ENCODE measurements at places on chromosomes 13 and 19.

DNA sequence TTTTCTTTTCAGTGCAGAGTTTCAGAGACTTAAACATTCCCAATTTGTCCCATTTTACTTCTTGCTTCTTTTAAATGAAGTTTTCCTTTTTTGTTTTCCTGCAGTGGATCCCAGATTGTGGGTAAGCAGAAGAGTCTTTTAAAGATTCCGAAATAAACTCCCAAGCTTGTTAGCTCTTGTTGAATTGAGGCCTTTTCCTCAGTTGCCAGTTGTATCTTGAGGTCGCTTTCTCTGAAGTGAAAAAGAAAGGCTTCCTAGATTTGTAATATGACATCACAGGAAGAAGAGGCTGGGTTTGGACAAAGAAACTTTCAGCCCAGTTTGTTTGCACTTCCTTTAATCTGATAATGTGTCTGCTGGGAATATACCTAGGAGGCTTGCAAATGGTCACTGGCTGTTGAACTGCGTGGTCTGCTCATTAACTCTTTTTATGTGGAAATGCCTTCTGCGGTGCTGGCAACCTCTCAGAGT, at the start of gene LPAR6:
Gene LPAR6, minus strand, starts transcription at position 233 of the 471 bp plus-strand sequence. CDS start 690 bp downstream, outside the sequence.
- DNase-seq: no peak

DNA sequence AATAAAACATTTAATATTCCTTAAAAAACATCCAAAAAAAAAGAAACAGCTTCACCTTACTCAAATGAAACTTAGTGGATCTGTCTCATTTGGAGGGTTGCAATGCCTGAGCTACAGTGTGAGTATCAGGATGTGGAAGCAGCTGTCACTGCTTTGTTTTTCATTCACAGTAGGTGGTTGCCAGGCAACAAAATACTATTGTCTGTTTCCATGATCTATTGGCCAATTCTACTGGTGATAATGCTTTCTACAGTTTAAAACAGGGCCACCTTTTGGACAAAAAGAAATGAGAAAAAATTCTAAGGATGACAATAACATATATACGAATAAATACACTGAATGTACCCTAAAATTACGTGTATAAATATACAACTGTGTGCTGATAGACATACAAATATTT, 3.0 kb downstream of the ENOX1 start:
- DNase-seq: no peak

DNA sequence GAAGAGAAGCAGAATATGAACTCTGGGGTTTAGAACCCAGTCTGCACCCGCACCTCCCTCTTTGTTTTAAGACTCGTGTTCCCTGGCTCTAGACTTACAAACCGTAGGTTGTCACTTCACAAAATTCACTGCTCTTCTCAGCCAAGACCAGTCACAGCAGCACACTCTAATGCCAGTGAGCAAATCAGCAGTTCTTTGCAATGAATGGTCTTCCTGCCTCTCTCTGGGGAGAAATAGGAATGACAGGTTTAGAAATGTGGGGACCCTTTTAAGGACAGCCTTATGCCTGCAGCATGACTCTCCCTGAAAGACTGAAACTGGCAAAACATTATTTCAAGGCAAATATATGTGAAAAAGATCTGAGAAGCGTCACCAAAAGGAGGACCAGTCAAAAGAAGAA, 156.9 kb downstream of the KCTD15 start:
- no peak for DNase-seq

DNA sequence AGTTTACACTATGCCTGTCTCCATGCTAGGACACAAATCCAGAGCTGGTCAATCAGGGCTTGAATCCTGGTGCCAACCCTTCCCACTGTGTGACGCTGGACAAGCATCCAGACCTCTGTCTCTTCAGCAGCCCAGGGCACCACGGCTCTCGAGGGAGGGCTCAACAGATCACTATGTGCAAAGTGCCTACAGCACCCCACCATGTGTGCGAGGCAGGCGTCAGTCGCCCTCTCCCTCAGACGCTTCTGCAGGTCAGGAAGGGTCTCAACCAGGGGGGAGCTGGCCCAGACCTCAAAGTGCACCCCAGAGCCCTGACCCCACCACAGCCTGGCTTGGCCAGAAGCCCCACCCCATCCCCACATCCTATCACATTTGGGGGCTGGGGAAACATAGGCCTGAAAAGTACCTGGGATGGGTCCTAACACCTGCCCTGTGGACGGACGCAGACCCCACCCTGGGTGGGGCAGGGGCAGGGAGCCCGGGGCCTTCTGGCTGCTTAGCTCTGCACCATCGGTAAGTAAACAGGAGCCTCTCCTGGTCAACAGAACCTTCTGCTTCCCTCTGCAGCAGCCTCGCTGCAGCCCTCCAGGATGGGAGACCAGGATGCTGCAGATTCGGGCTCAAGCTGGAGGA, 2.9 kb upstream of the C2CD4C start:
- no peak for DNase-seq

DNA sequence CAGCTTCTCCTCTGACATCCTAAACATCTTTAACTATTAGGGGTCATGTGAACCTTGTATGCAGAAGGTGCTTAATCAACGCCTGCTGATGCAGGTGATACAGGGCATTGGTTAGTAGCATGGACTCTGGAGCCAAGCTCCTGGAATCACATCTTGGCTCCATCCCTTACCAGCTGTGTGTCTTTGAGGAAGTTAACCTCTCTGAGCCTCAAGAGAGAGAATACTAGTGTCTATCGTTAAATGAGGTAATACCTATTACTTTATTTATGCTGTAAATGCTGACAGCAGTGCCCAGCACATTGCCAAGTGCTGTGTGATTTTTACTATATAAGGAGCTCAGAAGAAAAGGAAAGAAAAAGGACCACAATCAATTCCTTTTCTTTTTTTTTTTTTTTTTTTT, 11.2 kb upstream of the SELENOW start:
- no peak for DNase-seq

GRCh38 chr13:85303630-85304029, 495.6 kb downstream of the SLITRK6 start:
- DNase-seq: no peak

GRCh38 chr13:112456138-112457056, 80.2 kb downstream of the SPACA7 start:
- no peak for DNase-seq

DNA sequence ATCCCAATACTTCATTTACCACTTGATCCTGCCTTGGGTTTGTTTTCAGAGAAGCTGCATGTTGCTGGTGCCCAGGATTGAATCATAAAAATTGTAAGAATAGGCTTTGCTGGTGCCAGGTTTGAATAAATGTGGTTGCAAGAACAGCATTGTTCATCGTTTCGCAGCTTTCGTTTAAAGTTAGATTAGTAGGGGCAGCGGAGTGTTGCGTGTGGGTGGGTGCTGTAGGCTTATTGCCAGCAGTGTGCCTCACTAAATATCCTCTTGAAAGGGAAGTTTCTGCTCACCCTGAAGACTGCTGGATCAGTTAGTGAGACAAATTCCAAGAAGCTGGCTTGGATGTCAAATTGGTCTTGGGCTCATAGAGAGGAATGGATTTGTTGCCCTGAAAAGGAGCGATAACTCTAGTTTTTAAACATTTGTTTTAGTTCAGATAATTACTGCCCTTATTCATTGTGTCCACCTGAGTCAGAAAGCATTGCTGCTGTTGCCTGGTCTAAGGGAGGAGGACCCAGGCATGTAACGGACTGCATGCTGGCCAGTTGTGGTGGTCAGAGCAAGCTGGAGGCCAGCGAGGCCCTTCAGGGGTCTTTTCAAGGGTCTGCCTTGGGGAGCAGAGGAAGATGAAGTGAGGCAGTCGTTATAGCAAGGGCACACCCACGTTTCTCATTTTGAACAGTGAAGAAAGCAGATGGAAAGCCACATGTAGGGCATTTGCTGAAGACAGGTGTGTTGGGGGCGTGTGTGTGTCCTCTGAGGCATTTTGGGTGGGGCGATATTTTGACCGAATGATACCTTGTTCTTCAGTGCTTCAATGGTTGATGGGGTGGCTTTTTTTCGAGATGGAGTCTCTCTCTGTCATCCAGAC, 8.5 kb downstream of the ILF3 start:
- DNase-seq: no peak

GRCh38 chr13:65125236-65125635, 2104.9 kb downstream of the PCDH9 start:
- DNase-seq: no peak

GRCh38 chr13:114275304-114275703, 6.1 kb upstream of the UPF3A start:
- DNase-seq: no peak

DNA sequence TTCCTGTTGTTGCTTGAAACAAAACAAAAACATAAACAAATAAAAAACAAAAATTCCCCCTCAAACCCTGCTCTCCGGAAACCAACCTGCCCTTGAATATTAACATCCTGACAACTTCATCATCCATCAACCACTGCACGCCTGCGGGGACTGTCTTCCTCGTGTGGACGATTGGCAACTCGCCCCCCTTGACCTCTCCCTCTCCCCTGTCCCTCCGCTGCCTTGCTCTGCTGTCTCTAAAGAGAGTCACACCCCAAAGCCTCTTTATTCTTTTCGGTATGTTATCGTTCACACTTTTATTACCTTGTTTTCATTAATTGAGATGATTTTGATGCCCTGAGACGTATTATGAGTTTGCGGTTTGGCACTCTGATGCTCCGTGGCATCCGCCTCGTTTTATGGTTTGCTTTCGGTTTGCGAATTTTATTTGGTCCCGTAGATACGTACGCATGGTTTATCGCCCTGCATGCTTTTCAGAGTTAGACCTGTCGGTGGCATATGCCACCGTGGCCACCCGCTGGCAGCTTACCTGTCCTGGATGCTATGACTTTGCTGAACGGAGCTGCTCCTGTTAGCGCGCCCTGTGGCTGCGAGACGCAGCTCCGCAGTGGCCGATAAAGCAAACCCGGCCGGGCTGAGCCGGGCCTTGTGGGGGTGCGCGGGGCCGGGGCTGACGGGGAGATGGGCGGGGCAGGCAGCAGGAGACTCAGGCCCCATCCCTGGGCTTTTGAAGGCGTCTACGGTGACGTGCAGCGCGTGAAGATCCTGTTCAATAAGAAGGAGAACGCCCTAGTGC, 10.6 kb downstream of the PTBP1 start:
- DNase-seq: no peak

GRCh38 chr13:98315466-98315865, 138.4 kb upstream of the RNF113B start:
- no peak for DNase-seq

- no peak for DNase-seq
Observed at GRCh38 chr19:41265395-41266153, 1.4 kb downstream of the HNRNPUL1 start.

DNA sequence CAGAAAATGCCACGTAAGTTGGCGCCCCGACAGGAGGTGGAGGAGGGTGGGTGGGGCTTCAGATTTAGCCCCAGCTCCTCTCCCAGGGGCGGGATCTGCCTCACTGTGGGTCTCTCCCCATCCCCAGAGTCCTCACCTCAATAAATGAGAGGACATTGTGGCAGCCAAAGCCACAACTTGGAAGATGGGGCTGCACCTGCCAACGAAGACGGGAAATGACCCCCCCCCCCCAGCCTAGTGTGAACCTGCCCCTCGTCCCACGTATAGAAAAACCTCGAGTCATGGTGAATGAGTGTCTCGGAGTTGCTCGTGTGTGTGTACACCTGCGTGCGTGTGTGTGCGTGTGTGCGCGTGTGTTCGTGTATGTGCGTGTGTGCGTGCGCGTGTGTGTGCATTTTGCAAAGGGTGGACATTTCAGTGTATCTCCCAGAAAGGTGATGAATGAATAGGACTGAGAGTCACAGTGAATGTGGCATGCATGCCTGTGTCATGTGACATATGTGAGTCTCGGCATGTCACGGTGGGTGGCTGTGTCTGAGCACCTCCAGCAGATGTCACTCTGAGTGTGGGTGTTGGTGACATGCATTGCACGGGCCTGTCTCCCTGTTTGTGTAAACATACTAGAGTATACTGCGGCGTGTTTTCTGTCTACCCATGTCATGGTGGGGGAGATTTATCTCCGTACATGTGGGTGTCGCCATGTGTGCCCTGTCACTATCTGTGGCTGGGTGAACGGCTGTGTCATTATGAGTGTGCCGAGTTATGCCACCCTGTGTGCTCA, 1.5 kb upstream of the TRAPPC5 start:
- peak; percentile 50 for DNase-seq

- DNase-seq: no peak
Observed at GRCh38 chr19:50932690-50933083, 20.2 kb downstream of the KLK5 start.

DNA sequence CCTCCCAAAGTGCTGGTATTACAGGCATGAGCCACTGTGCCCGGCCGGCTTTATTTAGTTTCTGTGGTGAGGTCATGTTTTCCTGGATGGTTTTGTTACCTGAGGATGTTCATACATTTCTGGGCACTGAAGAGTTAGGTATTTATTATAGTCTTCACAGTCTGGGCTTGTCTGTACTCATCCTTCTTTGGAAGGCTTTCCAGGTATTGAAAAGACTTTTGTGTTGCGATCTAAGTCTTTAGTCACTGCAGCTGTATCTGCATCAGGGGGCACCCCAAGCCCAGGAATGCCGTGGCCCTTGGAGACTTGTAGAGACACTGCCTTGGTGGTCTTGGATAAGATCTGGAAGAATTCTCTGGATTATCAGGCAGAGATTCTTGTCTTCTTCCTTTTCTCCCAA, 12.8 kb downstream of the BLOC1S3 start:
- DNase-seq: no peak

DNA sequence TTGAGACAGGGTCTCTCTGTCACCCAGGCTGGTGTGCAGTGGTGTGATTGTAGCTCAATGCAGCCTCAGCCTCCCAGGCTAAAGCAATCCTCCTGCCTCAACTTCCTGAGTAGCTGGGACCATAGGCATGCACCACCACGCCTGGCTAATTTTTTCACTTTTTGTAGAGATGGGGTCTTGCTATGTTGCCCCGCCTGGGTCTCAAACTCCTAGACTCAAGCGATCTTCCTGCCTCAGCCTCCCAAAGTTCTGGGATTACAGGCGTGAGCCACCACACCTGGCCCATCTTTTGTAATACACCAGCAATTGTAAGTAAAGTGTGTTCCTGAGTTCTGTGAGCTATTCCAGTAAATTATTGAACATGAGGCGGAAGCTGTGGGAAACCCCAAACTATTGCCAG, 6.7 kb downstream of the PLA2G4C start:
- DNase-seq: no peak

DNA sequence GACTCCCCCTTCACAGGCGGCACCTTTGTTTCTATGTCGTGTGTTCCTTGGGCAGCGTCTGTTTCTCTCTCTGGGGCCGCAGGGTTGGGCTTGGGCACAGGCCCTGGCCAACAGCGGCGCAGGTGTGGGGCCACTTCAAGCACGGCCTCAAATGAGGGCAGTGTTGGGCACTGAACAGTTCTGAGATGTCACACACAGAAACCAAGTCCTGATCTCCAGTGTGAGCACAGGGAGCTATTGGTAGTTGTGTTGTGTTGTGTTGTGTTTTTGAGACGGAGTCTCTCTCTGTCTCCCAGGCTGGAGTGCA, 42.7 kb downstream of the GATAD2A start:
- no peak for DNase-seq
